ENCODE measurements at places on chromosomes 4 and X.

GRCh38 chrX:80246271-80246670 is 174.0 kb upstream of the TENT5D start:
- no peak for DNase-seq

- DNase-seq, result no peak
Measured at GRCh38 chr4:25821899-25822298, 40.9 kb downstream of the SEL1L3 start.

- DNase-seq, result peak; percentile 29
Measured at GRCh38 chr4:105594099-105595010, 41.9 kb downstream of the ARHGEF38 start.

DNA sequence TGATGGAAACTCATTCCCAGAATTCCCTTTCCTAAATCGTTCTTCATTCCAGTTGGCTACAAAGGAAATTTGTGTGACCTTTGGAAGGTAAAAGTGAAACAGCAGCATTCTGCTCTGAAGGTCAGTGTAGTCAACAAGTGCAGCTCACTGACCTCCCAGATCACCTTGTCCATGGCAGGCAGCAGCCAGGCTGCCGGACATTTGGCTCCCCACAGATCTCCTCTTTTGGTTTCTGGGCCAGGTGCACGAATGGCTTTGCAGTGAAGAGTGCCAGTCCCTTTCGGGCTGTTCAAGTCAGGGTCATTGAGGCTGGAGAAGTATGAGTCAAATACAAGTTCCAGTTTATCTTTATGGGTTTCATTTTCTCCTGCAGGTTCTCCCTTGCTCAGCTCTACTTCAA is 14.3 kb downstream of the GPRIN3 start:
- no peak for DNase-seq

DNA sequence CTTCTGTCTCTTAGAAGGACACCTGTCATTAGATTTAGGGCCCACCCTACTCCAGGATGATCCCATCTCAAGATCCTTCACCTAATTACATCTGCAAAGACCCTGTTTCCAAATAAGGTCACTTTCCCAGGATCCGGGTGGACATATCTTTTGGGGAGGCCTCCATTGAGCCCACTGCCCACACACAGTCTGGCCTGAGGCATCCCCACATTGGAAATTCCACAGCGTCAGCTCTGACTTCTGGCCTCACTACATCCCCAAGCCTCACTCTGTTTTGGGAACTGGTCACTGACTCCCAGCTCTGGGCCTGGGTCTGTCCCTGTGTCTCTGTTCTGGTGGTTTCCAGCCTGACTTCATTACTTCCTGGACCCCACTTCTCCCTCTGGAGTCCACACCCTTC is 285.5 kb downstream of the CRLF2 start:
- DNase-seq, result no peak

- DNase-seq, result no peak
Measured at GRCh38 chrX:17579026-17579425, 158.3 kb upstream of the SCML1 start.

GRCh38 chr4:159765382-159765781 is 662.5 kb downstream of the RAPGEF2 start:
- DNase-seq, result no peak
